ENCODE measurements at places on chromosomes 5 and 9. TPM values are rescaled to one million over a fixed set of nuclear protein-coding genes. Genes with fewer than 3 reads are reported as not detected.

DNA sequence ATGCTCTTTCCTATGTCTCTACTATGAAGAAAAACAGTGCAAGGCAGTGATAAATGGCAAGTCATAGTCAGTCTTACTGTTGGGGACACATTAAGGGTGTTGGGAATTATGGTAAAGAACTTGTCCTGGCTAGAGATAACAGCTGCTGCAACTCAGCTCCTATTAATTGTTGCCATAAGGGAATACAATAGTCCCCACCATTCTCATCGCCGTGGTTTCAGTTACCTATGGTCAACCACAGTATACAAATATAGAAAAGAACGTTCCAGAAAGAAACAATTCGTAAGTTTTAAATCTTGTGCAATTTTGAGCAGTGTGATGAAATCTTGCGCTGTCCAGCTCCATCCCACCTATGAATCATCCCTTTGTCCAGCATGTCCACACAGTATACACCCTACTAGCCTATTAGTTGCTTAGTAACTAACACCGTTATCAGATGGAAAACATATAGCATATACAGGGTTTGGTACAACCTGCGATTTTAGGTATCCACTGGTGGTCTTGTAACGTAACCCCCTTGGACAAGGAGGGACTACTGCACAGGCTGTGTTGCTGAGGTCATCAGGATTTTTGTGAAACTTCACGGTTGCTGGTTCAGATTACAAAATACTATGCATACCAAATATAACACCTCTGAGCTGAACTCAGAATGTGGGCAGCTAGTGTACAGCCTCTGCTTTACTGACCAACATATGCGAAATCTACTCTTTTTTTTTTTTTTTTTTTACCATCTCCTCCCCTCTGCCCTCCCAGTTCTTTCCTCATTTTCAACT lies 53.5 kb downstream of the ZFR start:
- H3K27ac ChIP-seq, result no peak overlapping the region
- H3K4me3 ChIP-seq, result no peak overlapping the region
- no peaks in the 10 kb centered on the region for H3K27me3 ChIP-seq
- no peak for DNase-seq
- H3K36me3 ChIP-seq, result peaks cover 98% of the 10 kb centered on the region

GRCh38 chr9:76643399-76644117 lies 120.7 kb upstream of the PCA3 start:
- no peak overlapping the region for H3K4me3 ChIP-seq
- peaks cover 29% of the 10 kb centered on the region for H3K4me1 ChIP-seq
- no peaks in the 10 kb centered on the region for H3K27me3 ChIP-seq

DNA sequence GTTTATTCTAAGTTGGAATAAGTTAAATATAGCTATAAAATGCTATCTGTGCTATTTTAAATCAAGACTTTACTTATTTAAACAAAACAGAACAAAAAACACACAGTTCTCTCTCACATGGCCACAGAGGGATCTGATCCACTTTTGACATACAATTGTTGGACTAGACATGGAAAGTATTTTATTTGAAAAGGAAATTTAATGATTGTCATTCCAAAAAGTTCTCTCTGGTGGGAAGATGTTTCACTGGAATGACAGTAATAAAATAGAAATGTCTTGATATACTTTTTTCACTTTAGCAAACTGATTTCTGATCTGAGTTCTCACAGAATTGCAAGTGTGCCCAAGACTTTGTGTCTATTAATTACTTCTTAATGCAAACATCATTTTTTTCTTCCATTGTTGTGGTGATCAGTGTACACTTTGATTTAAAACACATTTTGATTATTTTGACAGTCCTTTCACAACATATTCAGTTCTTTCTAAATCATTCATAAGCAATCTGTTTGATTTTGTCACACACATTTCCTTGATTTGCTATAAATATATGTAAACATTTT lies 30.1 kb upstream of the MINAR2 start:
- no peaks in the 10 kb centered on the region for H3K4me1 ChIP-seq
- no peaks in the 10 kb centered on the region for H3K36me3 ChIP-seq
- H3K4me3 ChIP-seq, result no peak overlapping the region
- no peaks in the 10 kb centered on the region for H3K27me3 ChIP-seq
- no peak for DNase-seq

GRCh38 chr5:171205375-171205774 lies 103.7 kb upstream of the TLX3 start:
- no peak for DNase-seq
- H3K36me3 ChIP-seq, result no peaks in the 10 kb centered on the region
- H3K27me3 ChIP-seq, result no peaks in the 10 kb centered on the region
- no peaks in the 10 kb centered on the region for H3K4me1 ChIP-seq

- no peaks in the 10 kb centered on the region for H3K27me3 ChIP-seq
- no peak overlapping the region for H3K4me3 ChIP-seq
- peaks cover 30% of the 10 kb centered on the region for H3K36me3 ChIP-seq
- no peaks in the 10 kb centered on the region for H3K4me1 ChIP-seq
- DNase-seq, result no peak
- H3K27ac ChIP-seq, result no peak overlapping the region
Measured at GRCh38 chr9:4862506-4863250, 69.9 kb downstream of the RCL1 start.

DNA sequence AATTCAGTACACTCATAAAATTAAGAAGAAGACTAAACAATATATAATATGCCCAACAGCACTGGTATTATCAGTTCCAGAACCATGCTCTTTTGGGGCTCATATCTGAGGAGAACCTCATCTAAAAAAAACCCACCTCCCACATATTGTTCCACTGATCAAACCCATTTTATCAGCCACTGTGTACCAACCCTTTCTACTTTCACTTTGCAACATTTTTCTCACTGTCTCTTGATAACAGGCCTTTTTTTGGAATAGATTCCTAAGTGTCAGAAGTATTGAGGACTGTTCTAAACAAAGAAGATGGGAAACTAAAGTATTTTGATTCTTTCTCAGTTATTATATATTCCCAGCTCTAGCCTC lies 173.2 kb downstream of the GABRB2 start:
- no peaks in the 10 kb centered on the region for H3K27me3 ChIP-seq
- H3K27ac ChIP-seq, result no peak overlapping the region
- H3K4me1 ChIP-seq, result no peaks in the 10 kb centered on the region

- no peak overlapping the region for H3K27ac ChIP-seq
- DNase-seq, result no peak
- no peaks in the 10 kb centered on the region for H3K4me1 ChIP-seq
- H3K4me3 ChIP-seq, result no peak overlapping the region
Measured at GRCh38 chr5:110623874-110624273, 102.6 kb downstream of the TMEM232 start.

GRCh38 chr5:142913728-142914338 lies 143.7 kb downstream of the ARHGAP26 start:
- no peaks in the 10 kb centered on the region for H3K4me1 ChIP-seq
- DNase-seq, result no peak
- H3K27me3 ChIP-seq, result no peaks in the 10 kb centered on the region
- no peak overlapping the region for H3K4me3 ChIP-seq

DNA sequence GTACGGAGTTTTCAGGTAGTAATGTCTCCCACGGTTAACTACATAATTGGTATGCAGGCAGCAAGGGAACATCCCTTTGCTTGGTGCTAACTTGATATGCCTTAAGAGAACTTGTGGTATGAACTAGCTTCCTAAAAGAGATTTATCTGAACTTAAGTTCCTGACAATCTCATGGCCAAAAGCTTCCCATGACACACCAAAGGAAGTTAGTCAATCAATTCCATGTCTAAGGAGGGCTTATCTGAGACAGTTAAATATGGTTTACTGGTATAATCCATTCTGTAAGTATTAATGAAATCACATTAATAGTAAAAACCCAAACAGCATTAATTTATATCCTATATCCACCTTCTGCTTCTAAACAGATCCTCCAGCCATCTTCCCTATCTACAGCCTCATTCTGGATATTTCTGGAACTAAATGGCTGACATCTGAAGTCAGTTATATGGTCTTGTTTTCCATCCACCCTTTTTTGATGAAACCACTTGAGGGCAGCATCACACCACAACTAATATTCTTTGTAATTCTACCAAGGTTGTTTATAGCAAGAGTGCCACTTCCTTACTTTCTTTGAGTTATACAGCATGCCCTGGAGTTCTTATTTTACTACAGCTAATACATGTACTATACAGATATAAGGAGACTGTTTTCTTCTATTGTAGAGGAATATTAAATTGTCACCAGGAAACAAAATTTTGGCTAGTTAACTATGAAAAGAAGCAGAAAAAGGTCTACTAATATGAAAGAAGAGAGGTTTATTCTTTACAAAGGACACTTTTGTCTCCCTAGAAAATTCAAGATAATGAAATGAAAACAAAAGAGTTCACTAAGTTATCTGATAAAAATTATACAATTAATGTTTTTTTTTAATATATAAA lies 34.7 kb downstream of the SHOC1 start:
- H3K4me1 ChIP-seq, result no peaks in the 10 kb centered on the region
- H3K4me3 ChIP-seq, result no peak overlapping the region
- no peak overlapping the region for H3K27ac ChIP-seq
- no peak for DNase-seq
- H3K27me3 ChIP-seq, result no peaks in the 10 kb centered on the region

DNA sequence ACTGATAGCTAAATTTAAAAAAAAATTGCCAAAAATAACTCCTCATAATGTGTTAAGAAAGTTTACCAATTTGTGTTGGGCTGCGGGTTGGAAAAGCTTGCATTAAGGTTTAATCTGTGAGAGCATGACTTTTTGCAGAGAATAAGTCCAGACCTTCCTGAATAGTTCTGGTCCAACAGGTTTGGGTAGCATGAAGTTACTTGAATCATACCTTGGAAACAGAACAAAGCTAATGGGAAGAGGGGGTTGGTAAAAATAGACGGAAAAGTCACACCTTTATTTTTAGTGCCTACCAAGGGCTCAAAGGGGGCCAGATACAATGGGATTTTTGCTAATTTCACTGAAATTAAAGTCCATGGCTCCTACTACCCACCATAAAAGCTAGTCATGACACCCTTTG lies 17.1 kb upstream of the MATR3 start:
- DNase-seq, result no peak
- H3K4me3 ChIP-seq, result no peak overlapping the region
- H3K27me3 ChIP-seq, result no peaks in the 10 kb centered on the region
- H3K4me1 ChIP-seq, result peaks cover 56% of the 10 kb centered on the region
- H3K27ac ChIP-seq, result peak overlapping the region; percentile 13

DNA sequence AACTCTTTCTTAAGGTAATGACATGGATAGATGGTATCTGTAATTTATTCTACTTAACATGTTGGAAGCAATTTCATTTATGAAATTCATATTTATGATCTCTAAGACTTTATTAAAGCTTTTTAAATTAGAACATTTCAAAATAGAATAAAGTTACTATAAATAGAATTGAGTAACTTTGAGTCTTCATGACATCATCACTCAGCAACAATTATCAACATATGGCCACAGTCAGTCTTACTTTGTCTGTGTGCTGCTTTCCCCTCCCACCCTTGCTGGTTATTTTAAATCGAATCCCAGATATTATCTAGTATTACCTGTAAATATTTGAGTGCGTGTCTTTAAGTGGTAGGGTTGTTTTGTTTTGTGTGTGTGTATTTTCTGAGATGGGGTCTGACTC lies 65.2 kb downstream of the IPO11 start:
- H3K27me3 ChIP-seq, result no peaks in the 10 kb centered on the region
- no peak for DNase-seq
- no peak overlapping the region for H3K27ac ChIP-seq
- no peak overlapping the region for H3K4me3 ChIP-seq

DNA sequence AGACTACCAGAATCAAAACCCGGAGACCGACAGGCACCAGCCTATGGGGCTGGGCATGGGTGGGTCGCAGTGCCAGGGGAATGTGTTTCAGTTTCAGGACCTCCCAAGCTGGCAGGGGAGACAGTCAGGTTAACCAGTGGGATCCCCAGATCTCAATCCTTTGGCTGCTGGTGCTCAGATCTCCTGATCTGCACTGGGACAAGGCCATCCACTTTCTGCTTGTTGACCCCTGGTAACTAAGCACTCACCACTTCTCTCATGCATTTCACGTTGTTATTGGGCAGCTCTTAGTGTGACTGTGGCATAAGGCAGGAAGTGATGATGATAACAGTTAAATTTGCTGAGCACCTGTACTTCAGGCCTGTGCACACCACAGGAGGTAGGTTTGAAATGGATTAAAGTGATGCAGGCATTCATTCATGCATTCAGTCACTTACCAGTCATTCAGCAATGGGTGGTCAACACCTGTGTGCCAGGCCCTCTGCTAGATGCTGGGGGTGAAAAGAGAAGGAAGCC lies 42.1 kb upstream of the STXBP1 start:
- H3K4me3 ChIP-seq, result peak overlapping the region; percentile 93
- no peak for DNase-seq
- peak overlapping the region; percentile 95 for H3K27ac ChIP-seq
- peaks cover 4% of the 10 kb centered on the region for H3K36me3 ChIP-seq

DNA sequence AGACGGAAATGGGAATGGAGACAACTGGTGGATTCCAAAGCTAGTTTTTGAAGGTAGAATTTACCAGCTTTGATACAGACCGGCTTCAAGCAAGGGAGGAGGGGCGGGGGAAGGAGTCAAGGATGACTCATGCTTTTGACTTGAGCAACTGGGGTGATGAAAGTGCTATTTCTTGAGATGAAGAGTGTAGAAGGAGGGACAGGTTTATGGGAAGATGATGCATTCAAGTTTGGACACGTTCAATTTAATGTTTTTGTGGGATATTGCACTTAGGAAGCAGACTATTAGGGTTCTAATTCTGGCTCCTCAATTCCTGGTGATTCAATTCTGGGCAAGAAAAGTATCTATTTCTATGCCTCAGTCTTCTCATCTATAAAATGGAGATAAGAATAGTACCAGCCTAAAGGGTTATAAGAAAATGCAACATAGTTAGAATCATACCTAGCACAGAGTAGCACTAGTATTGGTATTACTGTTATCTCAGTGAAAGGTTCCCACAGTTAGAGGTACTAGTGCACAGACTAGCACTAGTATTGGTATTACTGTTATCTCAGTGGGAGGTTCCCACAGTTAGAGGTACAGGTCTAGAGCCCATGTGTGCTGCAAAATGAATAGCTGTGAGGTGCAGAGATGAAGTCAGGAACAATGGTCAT lies 4.6 kb downstream of the NIPAL4 start:
- peaks cover 8% of the 10 kb centered on the region for H3K4me1 ChIP-seq
- peaks cover 18% of the 10 kb centered on the region for H3K27me3 ChIP-seq
- no peak overlapping the region for H3K27ac ChIP-seq
- no peaks in the 10 kb centered on the region for H3K36me3 ChIP-seq

- peaks cover 11% of the 10 kb centered on the region for H3K4me1 ChIP-seq
- no peak for DNase-seq
- H3K4me3 ChIP-seq, result no peak overlapping the region
Measured at GRCh38 chr9:128657796-128658195, 1.1 kb upstream of the DYNC2I2 start.

GADD45G gene
- 34.8 TPM for total RNA-seq

OCLN gene
- total RNA-seq, result 2.9 TPM

NPR3 gene
- 34.9 TPM for total RNA-seq

PTPN3 gene
- total RNA-seq, result 51.2 TPM

PCDHGA12 gene
- total RNA-seq, result 5.6 TPM

RANBP17 gene
- total RNA-seq, result 3.4 TPM

PPP3R2 gene
- not detected for total RNA-seq

TYRP1 gene
- total RNA-seq, result 93.2 TPM

Data from heart left ventricle (tissue), 16 donors.